Stimulated activated CD4-positive, alpha-beta T cell treated with anti-CD3 and anti-CD28 coated beads, Interleukin-1b, Interleukin-23, amount 100 ng/mL, for 1 hour (primary cell): ENCODE measurements at places on chromosomes 6 and 20.

DNA sequence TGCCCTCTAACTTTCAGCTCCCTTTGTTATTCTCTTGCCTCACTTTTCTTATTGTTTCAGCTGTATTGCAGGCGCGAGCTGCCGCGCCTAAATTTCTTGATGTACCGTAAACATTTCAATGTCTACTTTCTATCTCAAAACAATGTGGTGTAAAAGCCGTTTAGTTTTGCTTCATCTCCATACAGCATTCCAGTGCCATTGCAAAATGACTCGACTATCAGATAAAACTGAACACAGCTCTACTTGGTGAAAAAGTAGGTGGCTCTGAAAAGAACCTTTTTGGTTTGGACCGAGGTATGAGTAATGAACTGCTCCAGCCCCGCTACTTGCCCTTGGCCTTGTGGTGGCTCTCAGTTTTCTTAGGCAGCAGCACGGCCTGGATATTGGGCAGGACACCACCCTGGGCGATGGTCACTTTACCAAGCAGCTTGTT lies 74.6 kb downstream of the OR2B2 start:
- no peak for DNase-seq

- DNase-seq: no peak
Observed at GRCh38 chr6:169293196-169293595, 39.5 kb upstream of the THBS2 start.

- peak; percentile 29 for DNase-seq
Observed at GRCh38 chr6:43687437-43688347, at the start of gene MRPS18A. Gene MRPS18A (minus strand): TSS chr6:43687791. CDS start chr6:43687779, 12 bp downstream.

DNA sequence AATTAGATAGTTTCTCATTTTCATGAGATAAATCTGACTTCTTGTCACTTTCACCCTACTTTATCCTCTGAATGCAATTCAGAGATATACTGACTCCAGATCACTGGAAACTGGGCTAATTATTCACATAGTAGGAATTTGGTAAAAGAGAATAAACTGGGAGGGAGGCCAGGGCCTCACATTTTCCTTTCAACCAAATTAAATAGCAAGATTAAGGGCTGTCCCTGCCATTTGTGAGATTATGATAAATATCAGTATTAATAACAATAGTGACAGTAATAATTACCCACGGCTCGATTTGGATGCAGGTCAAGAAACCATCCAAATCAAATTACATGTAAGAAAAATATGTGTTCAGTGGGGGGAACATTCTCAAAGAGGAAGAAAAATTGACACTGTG lies 140.5 kb downstream of the CD83 start:
- DNase-seq: no peak

DNA sequence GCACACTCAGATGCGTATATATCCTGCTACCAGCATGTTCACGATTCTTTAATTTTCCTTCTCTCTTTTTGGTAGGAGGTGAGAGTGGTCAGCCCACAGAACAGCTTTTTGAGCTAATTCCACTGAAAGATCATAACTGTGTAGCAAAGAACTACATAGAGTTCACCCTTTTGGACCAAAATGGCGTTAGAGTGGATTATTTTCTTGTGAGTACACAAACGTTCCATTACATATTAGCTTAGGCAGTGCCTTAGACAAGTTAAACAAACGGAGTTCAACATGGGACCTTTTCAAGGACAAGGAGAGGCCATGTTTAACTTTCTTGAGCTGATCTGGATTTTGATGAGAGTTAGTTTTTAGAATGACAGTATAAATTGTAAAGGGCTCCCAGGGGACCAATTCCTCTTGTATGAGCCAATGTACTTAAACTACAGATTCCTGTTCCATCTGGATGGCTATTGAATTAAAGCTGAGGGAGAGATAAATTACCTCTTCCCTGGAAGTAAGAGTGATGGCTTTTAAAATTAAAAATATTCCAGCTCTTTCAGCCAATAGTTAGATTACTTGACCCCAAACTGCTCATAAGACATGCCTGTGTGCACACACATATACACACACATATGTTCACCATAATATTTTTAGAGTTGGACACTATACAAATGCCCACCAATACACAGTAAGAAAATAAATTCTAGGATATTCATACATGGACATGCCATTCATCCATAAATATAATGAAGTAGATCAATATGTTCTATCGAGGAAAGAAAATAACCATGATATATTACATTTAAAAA lies 25.6 kb upstream of the ARMH2 start:
- no peak for DNase-seq

DNA sequence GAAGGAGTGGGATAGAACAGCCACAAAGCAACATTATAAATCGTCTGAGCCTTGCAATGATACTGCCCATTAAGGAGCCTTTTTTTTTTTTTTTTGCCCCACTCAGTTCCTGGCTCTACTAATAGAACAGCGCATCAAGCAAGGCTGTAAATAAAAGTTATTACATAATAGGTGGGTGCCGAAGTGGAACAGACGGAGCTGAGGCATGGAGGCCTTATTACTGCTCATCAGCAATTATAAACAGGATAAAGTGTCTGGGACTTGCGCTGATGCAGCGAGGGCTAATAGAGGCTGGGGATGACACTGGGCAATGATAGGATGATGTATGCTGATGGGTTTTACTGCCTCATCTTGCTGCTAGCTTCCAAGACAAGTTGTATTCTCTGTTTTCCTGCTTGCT lies 272.1 kb downstream of the ZFAND3 start:
- no peak for DNase-seq

DNA sequence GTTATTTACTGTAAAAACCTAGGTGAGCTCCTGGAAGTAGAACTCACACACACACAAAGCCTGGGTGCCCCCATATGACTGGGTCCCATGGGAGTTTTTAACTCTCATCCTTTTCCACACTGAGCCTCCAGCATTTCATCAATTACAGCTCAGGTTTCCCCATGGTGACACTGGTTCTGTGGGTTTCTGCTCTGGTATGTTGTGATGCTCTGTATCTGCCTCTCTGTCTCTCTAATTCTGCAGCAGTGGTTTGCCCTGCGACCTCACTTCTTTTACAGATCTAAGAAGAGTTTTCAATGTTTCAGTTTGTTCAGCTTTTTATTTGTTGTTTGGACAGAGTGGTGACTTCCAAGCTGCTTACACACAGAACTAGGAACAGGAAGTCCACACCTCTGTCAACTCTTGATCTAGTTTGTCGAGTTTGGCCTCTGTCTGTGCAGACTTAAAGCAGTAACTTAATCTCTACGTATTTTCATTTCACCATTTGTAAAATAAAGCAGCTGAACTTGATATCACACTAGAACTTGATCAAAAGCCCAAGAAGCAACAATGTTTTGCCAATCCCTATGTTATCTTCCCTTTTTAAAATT lies 554.3 kb downstream of the EPHA7 start:
- no peak for DNase-seq

GRCh38 chr6:46629691-46630090 lies 22.9 kb downstream of the CYP39A1 start:
- DNase-seq: no peak

GRCh38 chr20:64068386-64069208 lies 5.6 kb downstream of the TCEA2 start:
- no peak for DNase-seq

DNA sequence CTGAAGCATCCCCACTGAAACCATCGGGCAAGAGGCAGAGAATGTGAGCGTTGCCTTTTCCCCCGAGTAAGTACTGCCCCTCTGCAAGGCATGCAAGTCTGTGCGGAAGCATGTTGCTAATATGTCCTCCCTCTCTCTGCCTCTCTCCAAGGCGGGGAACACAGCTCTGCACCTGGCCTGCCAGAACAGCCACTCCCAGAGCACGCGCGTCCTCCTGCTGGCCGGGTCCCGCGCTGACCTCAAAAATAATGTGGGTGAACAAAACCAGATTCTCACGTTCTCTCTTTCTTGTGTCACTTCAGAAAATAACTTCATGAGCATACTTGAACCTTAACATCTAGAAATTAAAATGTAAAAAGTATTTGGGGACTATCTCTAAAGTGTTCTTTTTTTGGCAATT lies 26.4 kb downstream of the LYRM2 start:
- DNase-seq: no peak

GRCh38 chr20:45012682-45013302 lies 46.5 kb downstream of the STK4 start:
- DNase-seq: no peak

GRCh38 chr20:7650086-7650879 lies 290.0 kb downstream of the HAO1 start:
- no peak for DNase-seq

GRCh38 chr6:146543940-146544615 lies 445 bp downstream of the RAB32 start:
- DNase-seq: no peak
